Activated B cell treated with CpG ODN at 0.5 μM for 24 hours (primary cell): ENCODE measurements at places on chromosomes 5 and 9.

GRCh38 chr9:137374131-137374845 lies 48.7 kb downstream of the EXD3 start:
- DNase-seq, result no peak

DNA sequence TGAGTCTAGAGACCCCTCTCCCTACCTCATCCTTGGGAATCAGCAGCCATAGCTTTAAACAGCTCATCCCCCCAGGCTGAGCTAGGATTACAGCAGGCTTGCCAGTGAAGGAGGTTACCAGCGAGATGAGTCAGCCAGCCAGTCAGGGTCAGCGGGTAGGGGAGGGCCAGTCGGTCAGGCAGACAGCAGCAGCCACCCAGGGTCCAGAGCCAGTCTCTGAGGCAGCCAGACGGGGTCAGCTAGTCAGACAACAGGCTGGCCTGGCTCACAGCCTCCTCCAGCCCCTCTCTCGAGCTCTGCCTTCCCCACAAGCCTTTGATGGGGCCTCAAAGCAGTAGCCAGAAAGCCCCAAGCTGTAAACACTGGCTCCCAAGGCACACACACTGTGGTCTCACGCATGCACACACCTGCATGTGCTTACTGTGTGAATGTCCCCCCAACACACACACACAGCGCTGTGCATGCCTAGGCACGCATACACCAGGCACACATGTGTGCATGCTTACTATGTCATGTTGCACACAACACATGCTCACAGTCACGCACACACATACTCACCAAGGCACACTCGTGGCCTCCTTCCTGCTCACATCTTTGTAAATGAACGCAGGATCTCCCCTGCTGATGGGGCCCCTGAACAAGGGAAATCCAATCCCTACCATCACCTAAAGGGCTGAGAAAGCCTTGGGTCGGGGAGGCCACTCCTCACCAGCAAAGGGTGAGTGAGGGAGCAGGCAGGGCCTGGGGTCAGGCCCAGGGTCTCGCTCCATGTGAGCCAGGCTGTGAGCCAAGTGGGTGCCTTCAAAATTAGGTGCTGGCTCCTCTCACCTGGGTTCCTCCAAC lies 28.2 kb upstream of the CPLX2 start:
- no peak for DNase-seq

DNA sequence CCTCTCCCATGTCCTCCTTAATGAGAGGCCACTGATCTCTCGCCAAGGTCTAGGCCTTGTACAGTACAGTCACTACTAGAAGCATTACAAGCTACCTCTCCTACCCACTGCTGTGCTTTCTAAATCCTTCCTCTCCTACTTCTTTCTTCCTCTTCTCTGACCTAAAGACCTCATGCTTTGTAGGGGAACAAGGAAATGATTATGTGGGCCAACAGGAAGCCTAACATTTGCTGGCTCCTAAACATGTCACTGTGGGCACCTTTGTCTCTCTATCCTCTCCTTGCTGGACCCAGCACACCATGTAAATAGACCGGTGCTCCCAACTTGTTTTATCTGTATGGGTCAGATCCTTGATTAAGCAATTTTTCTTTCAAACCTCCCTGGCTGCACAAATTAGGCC lies 16.7 kb downstream of the SLC28A3 start:
- DNase-seq, result no peak

DNA sequence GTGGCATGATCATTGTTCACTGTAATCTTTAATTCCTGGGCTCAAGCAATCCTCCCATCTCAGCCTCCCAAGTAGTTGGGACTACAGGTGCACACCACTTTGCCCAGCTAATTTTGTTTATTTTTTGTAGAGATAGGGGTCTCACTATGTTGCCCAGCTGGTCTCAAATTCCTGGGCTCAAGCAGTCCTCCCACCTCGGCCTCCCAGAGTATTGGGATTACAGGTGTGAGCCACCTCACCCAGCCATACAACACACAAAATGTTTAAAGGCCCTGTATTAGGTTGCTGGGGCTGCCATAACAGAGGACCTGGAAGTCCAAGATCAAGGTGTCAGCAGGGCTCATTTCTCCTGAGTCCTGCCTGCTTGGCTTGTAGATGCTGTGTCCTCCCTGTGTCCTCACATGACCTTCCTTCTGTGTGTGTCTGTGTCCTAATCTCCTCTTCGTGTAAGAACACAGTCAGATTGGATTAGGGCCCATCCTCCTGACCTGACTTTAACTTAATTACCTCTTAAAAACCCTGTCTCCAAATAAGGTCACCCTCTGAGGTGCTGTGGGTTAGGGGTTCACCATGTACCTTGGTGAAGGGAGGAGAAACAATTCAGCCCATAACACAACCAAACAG lies 5.4 kb downstream of the UBE2QL1 start:
- DNase-seq, result no peak

DNA sequence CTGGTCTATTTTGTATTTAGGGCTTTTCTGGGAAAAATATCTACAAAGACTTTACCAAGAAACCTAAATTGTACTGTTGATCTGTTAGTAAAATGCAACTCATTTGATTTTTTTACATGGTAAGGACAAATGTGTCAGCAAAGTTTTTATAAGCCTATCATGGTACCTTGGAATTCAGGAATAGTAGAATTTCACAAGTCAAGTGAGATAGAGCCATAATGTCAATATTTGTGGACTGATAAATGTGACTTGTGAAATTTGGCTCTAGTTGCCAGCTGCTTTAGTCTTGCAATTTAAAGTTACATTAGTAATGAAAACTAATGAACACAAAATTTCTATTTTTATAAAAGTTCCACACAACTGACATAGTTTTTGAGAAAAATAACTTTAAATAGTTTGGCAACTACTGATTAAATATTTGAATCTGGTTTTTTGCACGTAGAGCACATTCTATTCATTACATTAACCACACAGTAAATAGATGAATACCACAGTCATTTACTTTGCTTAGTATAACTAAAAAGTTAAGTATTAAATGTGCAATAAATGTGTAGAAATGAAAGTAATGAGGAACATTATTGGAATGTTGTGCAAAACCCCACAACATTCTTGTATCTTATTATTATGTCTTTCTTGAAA lies 41.2 kb upstream of the RIOK2 start:
- DNase-seq, result no peak

DNA sequence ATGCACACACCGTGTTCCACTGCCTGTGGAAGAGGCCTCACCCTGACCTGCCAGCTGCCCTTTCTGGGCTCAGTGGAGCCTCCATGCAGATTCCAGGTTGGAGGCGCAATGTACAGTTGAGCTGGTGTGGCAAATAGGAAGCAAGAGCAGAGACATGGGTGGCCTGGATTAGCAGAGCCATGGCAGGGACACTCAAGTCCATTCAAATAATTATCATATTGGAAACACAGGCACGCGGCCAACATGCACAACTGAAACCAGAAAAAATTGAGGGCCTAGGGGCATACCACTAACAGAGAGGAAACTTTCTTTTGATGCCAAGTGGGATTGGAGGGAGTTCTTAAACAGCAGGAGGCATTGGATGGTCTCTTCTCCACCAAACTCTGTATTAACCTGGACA lies 35.8 kb downstream of the OTULINL start:
- no peak for DNase-seq

DNA sequence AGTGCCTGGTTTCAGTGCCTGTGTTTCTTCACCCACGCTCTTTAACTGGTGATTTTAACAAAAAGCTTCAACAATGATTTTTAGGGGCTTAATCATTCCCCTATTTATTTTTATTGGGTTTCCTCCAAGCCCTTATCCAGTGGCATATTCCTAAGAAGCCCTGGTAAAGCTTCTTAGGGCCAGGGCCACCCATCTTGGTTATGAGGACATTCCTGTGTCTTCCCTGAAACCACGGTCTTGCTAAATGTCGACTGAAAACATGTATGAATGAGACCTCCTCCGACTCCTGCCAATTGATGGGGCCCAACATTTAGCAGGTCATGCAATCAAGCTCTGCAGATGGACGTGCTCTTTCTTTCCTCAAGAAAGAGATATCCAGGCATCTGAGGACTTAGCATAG lies 13.7 kb upstream of the CARTPT start:
- no peak for DNase-seq

- no peak for DNase-seq
Observed at GRCh38 chr9:35114113-35114839, 1.4 kb downstream of the ATOSB start.

GRCh38 chr9:133971121-133971951 lies 20.8 kb downstream of the VAV2 start:
- no peak for DNase-seq

GRCh38 chr9:22654833-22655232 lies 208.2 kb downstream of the DMRTA1 start:
- no peak for DNase-seq
